ENCODE measurements at places on chromosomes 12 and 14.

- DNase-seq = no peak
These were observed 8.4 kb downstream of the FBXO33 start for GRCh38 chr14:39423793-39424192.

- no peak for DNase-seq
These were observed 7.1 kb upstream of the EP400 start for GRCh38 chr12:131942671-131943070.

- DNase-seq = no peak
These were observed 86.9 kb upstream of the IGF1 start for GRCh38 chr12:102567031-102567985.

GRCh38 chr12:94750864-94751263 lies 100.5 kb upstream of the TMCC3 start:
- DNase-seq = no peak
